Osteoblast (primary cell): ENCODE measurements at places on chromosomes 5 and 9.
A peak's percentile ranks its signal among the peaks of the same experiment; 100 is the strongest.

GRCh38 chr5:56587381-56588130, 227.8 kb upstream of the MAP3K1 start:
- DNase-seq: no peak

- DNase-seq: no peak
Observed at GRCh38 chr5:94811331-94811730, 192.9 kb downstream of the SLF1 start.

- no peak for DNase-seq
Observed at GRCh38 chr5:104265531-104266140, 703.0 kb upstream of the NUDT12 start.

DNA sequence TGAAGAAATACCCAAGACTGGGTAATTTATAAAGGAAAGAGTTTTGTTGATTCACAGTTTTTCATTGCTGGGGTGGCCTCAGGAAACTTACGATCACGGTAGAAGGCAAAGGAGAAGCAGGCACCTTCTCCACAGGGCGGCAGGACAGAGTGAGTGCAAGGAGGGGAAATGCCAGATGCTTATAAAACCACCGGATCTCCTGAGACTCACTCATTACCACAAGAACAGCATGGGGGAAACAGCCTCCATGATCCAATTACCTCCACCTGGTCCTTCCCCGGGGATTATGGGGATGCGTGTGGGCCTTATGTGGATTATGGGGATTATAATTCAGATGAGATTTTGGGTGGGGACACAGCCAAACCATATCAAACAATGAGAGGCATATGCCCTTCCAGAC, 18.5 kb upstream of the RORB start:
- DNase-seq: no peak

GRCh38 chr5:127969002-127969401, 114.6 kb upstream of the SLC12A2 start:
- no peak for DNase-seq

GRCh38 chr9:132609829-132610228, 27.4 kb downstream of the BARHL1 start:
- DNase-seq: peak; percentile 94

GRCh38 chr5:142832263-142832662, 62.1 kb downstream of the ARHGAP26 start:
- no peak for DNase-seq

GRCh38 chr9:127122176-127123063, at the start of gene ANGPTL2:
TSS of gene ANGPTL2 (minus strand) at chr9:127122635. CDS start at chr9:127108731, 13,904 bp downstream.
- peak; percentile 97 for DNase-seq

DNA sequence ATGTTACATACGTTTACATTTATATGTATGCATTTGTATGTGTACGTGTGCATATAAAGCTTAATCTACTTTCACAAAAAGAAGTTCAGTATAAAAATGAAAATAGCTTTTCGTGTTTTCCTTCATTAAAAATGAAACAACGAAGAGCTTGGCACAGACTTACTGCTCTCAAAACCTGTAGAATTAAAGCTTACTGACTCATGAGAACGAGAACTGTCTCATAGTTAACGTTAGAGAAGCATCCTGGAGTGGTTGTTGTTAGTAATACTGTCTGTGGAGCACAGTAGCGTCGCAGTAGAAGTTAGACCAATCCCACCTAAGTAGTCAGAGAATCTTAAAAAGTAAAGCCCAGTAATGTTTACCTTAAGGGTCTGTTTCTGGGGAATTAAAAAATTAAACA, 1.3 kb downstream of the MAT2B start:
- peak; percentile 77 for DNase-seq

DNA sequence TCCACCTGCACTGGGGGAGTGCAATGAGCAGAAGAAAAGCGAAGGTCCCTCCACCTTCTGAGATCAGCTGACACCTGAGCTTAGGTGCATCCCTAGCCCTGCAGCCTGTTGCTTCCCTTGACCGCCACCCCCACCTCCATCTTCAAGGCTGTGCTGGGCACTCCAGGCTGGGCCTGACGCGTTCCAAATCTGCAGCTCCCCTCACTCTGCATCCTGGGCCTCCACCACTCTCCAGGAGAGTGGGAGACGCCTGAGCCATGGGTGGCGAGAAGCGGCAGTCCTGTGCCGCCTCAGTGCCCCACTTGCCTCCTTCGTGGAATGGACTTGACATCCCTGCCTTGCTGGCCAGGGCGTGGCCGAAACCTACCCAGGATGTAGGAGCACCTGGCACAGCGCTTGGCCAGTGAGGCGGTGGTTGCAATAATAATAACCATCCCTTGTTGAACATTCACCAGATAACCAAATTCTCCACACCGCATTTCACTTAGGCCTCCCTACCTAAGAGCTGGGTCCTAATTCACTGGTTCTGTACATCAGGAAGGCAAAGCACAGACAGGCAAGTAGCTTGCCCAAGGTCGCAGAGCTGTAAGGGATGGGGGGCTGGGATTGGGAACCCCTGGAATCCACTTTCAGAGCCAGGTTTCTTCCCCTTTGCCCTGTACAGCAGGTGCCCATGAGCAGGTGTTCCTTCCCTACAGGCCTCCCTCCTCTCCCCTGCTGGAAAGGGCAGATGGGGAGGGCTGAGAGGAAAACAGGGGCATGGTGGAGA, 11.7 kb downstream of the B4GALT7 start:
- peak; percentile 52 for DNase-seq

GRCh38 chr9:92438900-92439526, 14.7 kb upstream of the OMD start:
- DNase-seq: no peak
